ENCODE measurements at places on chromosomes 3 and 15.

- no peak for DNase-seq
Observed at GRCh38 chr3:71905426-71905825, 120.5 kb upstream of the PROK2 start.

DNA sequence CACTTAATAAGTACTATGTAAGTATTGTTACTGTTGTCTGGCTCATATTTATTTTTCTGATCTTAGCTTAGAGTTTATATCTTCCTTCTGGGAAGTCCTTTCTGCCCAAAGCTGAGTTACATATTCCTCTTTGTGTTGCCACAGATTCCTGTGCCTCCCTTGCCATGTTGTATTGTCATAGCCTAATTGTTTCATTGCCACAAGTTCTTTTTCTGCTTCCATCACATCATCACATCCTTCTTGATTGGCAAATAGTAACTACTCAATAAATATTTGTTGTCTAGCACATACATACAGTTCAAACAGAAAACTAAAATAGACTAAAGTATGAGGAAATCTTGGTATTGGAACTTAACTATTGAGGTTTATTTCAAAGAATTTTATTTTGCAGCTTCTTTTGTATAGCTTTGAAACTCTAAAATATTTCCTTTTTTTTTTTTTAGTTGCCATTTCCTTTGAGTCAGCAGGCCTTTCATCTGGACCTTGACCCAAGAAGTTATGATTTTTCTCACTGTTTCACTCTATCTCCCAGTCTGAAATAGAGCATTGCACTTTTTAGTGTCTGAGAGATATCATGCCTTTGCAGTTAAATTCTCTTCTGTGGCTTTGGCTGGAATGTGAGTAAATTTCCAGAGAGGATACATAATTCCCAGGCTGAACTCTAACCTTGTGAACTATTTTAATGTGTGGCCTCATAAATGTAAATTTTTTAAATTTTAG, 98.2 kb downstream of the ZNF609 start:
- no peak for DNase-seq

DNA sequence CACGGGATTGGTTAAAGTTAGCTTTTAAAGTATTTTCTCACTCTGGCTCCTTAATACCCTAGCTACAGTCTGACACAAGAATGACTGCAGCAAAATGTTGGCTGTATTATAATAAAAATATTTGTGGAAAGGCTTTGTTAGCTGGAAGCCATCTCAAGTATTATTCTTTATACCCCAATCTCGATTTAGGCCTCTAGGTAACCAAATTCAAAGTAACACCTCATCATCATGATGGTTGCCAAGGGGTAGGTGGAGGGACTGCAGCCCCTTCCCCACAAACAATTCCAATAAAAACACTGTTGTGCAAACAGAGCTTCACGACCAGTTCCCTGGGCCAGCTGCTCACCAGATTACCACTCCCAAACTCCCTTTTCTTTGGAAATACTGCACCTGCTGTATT, 759 bp upstream of the GMPS start:
- DNase-seq, result no peak

GRCh38 chr3:113287803-113288648, 76.7 kb downstream of the BOC start:
- peak; percentile 68 for DNase-seq

GRCh38 chr3:82610236-82610635, 848.8 kb upstream of the GBE1 start:
- DNase-seq, result no peak

DNA sequence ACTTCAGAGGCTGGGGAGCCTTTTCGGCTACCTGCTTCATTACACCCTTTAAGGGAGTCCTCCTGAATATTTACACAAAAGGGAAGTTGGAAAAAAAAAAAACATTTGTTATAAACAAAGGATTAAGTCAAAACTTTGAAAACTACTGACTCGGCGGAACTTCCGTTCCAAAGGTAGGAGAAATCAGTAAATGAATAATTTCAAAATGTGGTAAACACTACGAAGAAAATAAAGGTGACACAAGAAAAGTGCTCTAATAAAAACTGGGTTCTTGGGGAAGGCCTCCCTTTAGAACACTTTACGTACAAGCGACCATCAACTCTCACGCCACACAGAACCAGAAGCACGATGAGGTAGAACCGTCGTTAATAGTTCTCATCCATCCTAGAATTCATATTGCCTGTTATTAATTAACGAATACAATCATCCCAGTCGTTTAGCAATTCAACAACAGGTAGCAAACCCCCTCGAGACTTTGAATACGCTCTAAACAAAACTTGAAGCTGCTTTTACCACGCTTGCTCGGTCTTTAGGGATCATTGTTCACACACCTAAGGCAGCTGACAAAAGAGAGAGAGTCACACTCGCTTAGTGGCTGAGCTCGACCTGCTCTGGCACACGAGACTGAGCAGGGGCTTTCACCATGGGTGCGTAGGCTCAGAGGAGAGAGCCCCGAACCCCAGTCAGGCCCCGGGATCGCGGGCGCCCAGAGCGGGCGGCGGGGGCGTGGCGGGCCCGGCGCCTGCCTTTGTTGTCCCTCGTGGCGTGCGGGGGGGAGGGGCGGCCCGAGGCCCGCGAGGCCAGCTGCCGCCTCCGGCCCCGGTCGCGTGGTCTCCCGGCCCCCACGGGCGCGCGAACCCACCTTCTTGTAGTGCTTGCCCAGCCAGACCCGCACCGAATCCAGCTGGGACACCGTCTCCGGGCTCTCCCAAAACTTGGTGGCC, 680 bp downstream of the SMARCC1 start:
- DNase-seq, result peak; percentile 33

- DNase-seq, result peak; percentile 42
Observed at GRCh38 chr15:28892789-28893610, 7.2 kb downstream of the APBA2 start.

Data from NCI-H510A treated with DMSO at 0.1 percent for 48 hours (cell line).